NCI-H187 (cell line): ENCODE measurements at places on chromosomes 4 and X.
A peak's percentile ranks its signal among the peaks of the same experiment; 100 is the strongest.

- DNase-seq = peak; percentile 12
Measured at GRCh38 chrX:119512146-119512800, 44.0 kb downstream of the SLC25A5 start.

- DNase-seq = no peak
Measured at GRCh38 chrX:9278475-9279233, 186.2 kb upstream of the TBL1X start.

- DNase-seq = no peak
Measured at GRCh38 chrX:53682885-53683555, 3.5 kb downstream of the HUWE1 start.

DNA sequence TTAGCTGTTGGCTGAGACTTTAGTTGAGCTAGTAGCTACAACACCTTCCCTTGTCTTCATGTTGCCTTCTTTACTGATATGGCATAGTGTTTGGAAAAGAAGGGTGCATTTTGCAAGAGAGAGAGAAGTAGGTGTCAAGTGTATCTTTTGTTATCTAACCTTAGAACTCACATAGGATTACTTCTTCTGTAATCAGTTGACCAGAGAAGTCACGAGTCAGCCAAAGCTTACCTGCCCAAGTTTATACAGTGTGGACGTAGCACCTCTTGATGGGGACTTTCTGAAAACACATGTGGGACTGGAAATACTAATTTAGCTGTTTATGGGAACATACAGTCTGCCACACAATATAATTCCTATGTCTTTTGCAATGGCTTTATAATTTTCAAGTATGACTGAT lies 56.0 kb downstream of the UGT8 start:
- DNase-seq = no peak

DNA sequence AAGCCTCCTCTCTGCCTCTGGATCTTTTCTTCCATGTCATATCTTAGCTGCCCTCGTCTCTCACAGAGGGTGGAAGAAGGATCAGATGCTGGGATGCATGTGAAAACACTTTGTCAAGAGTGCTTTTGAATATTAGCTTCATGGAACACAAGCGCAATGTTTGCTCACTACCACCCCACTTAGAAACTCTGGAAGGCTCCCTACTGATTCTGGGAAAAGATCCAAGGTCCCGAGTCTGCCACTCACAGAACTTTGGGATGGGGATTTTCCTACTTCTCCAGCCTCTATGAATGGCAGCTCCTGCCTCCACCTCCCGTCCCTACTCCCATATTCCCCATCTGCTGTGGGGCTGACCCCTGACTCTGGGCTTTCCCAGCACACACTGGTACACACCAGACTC lies 40.2 kb upstream of the CRMP1 start:
- DNase-seq = peak; percentile 71

GRCh38 chr4:150828159-150828558 lies 186.9 kb downstream of the LRBA start:
- no peak for DNase-seq

GRCh38 chrX:75038925-75039324 lies 113.7 kb upstream of the NEXMIF start:
- DNase-seq = no peak
